Activated T-helper 1 cell treated with Interleukin-2 at 50 U/mL for 16 hours (primary cell): ENCODE measurements at places on chromosomes 3 and 15.

DNA sequence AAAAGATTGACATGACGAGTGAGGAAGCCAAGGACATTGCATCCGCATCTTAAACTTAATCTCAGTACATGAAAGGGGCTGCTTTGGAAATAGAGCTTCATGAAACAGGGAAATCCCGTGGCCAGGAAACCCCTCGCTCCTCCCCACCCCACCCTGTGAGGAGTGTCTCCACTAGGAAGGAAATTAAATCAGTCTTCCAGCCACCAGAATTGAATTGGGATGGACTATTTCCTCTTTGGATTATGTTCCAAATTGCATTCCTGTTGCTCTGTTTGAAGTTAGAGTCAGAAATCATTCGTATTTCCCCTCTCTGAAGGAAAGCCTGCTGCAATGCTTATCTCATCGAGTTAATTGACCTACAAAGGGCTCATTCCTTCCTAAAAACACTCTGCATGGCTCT lies 35.8 kb downstream of the CLDN11 start:
- DNase-seq, result no peak

GRCh38 chr3:171817074-171817800 lies 7.0 kb upstream of the PLD1 start:
- DNase-seq, result no peak

DNA sequence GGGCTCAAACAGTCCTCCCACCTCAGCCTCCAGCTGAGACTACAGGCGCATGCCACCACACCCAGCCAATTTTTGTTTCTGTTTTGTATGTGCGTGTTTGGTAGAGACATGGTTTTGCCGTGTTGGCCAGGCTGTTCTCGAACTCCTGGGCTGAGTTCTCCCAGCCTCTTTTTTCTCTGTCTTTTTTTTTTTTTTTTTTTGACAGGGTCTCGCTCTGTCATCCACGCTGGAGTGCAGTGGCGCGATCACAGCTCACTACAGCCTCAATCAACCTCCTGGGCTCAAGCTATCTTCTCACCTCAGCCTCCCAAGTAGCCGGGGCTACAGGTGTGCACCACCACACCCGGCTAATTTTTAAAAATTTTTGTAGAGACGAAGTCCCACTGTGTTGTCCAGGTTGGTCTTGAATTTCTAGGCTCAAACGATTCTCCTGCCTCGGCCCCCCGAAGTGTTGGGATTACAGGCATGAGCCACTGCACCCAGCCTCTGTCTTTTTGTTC lies 867 bp upstream of the DCAF1 start:
- DNase-seq, result no peak

GRCh38 chr3:10962481-10963036 lies 30.0 kb upstream of the SLC6A1 start:
- DNase-seq, result no peak

GRCh38 chr3:194908496-194908895 lies 222.8 kb downstream of the FAM43A start:
- no peak for DNase-seq

GRCh38 chr3:66938338-66938963 lies 59.7 kb upstream of the KBTBD8 start:
- DNase-seq, result no peak

DNA sequence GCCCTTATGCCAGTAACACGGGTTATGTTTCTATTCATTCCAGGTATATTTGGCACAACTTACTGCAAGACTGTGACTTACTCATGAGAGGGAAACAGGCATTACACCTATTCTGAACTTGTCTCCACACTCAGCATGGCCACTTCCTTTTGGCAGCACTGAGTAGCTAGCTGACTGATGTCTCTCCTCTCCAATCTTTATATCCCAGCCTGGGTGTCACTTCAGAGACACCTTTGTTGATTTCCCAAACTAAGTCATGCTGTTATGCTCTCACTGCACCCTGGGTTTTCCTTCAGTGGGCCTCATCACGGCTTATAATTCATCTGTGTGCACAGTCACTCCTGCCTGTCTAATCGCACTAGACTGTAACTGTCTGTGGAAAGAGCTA lies 114.8 kb downstream of the MYLK start:
- DNase-seq, result no peak
